ENCODE measurements at places on chromosomes 12 and 14.

DNA sequence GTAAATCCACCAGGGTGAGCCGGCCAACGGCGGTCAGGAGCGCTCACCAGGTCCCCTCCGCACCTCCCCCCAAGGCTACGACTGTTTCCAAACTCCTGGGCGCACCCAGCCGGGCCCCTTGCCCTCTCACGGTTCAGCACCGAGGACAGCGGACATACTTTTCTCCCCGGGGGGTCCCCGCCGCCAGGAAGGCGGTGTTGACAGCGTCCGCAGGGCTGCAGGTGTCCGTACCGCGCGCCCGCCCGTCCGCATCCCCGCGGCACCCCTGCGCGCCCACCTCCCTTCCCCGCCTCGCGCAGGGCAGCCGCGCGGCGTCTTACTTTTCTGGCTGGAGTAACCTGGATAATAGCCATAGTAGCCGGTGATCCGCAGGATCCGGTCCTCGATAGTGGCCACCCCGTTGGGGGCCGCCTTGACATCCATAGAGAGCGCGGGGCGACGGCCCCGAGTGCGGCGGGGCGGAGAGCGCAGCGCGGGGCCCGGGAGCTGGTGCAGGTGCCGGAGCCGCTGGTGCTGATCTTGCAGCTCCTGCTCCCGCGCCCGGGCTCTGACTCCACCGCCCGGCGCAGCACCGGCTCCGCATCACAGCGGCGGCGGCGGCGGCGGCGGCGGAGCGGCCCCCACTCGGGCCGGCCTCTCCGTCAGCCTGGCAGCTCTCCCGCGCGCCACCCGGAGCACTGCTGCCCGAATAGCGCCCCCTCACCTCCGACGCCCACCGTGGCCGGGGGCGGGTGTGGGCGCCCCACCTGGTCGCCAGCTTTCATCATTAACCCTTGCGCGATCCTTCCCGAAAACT is at the start of gene SLC35F4:
SLC35F4 (minus strand) TSS at position 690 of the 796 bp plus-strand sequence.
- no peak for DNase-seq

GRCh38 chr14:80202888-80203562 is 8.3 kb downstream of the DIO2 start:
- DNase-seq: no peak

GRCh38 chr12:11607313-11608081 is 42.0 kb upstream of the ETV6 start:
- no peak for DNase-seq

DNA sequence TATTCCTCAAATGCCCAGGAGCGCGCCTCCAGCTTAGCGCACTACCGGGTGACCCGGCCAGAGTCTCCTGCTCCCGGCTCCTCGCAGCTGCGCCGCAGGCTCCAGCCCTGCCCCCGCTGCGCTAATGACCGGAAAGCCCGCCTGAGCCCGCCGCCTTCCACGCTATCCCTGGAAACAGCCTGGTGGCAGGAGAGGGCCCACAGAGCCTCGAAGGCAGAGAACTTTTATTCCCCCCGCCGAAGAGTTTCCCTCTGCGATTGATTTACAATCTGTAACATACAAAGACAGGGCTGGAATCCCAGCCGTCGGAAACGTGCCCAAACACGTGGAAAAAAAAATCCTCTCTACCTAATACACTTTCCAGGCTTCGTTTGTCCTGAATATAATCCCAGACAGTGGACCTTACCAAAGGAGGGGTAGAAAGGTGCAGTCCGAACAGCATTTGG is 1.5 kb downstream of the COL2A1 start:
- DNase-seq: no peak

DNA sequence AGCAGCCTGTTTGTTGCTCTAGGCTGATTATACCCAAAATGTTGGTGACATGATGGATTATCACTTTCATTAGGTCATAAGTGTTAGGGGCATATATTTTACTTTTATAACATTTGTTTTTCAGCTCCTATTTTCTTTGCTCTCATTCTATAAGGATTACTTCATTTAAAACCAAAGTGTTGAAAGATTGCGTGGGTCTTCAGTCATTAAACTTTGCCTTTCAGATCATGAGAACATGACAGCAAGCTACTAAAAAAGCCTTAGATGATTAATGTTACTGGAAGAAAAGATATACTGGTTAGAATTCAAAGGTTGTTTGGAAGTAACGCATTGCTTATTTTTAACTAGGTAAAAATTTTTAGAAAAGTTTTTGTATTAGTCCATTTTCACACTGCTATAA is 156.8 kb downstream of the ERC1 start:
- DNase-seq: no peak

Measured in skeletal muscle cell (primary cell).